DMS 273 treated with DMSO at 0.1 percent for 48 hours (cell line): ENCODE measurements at places on chromosomes 11 and 22.

DNA sequence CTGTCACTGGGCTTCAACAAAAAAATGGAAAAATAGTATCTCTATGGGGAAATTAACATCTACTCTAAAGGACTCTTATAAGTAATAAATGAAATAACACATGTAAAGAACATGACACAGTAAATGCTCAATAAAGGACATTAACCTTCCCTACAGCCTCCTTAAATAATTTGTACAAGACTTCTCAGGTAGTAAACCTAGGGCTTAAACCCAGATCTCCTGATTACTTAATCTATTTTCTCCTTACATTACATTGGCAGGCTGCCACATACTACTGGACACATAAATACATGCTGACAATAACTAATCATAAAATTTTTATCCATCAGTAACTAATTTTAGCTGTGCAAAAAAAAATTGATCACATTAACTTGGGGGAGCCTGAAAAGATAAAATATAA is 4.9 kb downstream of the AMBRA1 start:
- DNase-seq: no peak

GRCh38 chr11:15849257-15849656 is 507.1 kb downstream of the SOX6 start:
- no peak for DNase-seq

DNA sequence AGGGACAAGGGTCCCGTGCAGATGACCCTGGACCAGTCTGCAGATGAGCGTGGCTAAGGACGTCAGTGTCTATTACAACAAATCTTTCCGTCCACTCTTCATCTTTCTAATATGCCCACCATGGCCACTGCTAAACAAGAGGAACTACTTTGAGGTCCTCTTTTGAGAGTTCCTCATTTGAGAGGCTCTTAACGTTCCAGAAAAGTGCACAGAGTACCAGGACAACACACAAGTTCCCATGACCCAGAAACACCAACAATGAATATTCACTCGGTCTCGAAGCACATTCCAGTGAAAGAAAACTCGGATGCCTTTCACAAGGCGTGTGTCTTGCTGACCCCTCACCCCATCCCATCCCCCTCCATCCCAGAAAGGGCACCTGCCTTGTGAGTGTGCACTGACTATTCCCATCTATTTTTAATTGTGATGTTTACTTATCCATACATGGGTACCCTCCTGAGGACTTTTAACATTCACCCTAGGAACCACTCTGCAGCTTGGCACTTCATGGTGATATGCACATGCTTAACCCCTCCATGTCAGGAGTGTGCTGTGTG is 157.0 kb downstream of the SHANK2 start:
- DNase-seq: no peak

DNA sequence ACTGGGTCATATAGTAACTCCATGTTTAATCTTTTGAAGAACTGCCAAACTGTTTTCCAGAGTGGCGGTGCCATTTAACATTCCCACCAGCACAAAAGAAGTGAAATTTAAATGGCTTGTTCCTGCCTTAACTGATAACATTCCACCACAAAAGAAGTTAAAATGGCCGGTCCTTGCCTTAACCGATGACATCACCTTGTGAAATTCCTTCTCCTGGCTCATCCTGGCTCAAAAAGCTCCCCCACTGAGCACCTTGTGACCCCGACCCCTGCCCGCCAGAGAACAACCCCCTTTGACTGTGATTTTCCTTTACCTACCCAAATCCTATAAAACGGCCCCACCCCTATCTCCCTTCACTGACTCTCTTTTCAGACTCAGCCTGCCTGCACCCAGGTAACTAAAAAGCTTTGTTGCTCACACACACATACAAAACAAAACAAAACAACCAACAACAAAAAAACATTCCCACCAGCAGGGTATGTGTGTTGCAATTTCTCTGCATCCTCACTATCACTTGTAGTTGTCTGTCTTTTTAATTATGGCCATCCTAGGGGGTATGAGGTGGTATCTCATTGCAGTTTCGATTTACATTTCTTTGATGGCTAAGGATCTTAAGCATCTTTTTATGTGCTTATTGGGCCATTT is 109.0 kb downstream of the FAR1 start:
- no peak for DNase-seq

GRCh38 chr11:104534278-104534677 is 364.0 kb downstream of the CASP12 start:
- DNase-seq: no peak

DNA sequence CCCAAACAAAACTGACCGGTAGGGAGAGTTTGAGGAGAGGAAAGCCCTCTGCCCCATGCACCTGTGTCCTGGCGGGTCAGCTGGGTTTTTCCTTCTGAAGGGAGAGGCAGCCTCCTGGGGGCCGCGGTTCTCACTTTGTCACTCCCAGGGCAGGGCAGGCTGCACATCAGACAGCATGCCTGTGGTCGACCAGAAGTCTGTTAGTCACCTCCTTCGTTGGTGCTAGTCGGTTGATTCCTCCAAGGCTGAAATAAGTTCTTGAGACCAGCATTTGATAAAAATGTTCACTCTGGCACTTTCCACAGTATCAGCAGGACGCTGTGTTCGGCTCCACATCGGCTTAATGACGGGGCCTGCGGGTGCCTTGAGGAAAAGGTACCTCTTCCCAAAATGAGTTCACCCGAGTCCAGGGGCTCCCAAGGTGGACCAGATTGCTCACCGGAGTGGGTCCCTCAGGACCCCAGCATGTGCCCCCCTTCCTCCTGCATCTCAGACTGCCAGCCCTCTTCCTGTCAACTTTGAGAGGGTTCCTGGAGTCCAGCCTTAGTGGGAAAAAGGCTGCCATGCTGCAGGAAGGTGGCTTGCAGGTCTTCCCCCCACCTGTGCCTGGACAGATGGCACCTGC is 373.7 kb upstream of the B3GAT1 start:
- no peak for DNase-seq

- DNase-seq: no peak
Measured at GRCh38 chr11:35764417-35764816, 101.8 kb downstream of the TRIM44 start.

- no peak for DNase-seq
Measured at GRCh38 chr22:50563413-50564160, 868 bp upstream of the SYCE3 start.

- no peak for DNase-seq
Measured at GRCh38 chr11:119318240-119319135, 1.6 kb upstream of the MCAM start.

DNA sequence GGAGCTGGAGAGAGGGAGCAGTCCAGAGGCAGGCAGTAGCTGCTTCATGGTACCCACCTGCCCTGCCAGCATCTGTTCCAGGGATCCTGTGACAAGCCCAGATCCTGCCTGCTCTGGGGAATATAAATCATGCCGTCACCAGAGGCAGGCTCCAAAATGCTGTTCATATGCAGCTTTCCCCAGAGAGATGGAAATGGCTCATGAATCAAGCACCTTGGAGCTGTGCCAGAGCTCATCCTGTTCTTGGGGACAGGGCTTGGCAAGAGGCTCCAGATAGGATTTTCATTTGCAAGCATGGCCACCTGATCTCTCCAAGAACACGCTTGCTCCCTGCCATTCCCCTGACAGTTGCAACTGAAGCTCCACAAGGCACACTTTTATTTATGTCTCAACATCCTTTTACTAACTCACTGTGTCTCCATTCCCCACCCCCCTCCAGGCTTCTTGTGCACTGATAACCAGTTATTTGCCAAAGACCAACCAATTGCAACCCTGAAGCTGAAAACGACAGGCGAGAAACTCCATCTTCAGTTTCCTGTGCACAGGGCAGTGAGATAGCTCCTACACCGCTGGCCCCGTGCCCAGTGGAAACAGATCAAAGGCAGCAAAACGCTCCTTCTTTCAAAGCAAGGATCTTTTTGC is 115.8 kb upstream of the PITPNB start:
- peak; percentile 80 for DNase-seq

DNA sequence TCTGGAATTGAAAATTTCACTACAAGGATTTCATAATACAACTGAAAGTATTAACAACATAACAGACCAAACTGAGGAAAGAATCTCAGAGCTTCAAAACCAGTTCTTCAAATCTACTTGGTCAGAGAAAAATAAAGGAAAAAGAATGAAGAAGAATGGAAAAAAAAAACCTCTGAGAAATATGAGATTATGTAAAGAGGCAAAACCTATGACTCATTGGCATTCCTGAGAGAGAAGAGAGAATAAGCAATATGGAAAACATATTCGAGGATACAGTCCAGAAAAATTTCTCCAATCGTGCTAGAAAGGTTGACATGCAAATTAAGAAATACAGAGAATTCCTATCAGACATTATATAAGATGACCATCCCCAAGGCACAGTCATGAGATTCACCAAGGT is 23.4 kb upstream of the GPR83 start:
- no peak for DNase-seq

DNA sequence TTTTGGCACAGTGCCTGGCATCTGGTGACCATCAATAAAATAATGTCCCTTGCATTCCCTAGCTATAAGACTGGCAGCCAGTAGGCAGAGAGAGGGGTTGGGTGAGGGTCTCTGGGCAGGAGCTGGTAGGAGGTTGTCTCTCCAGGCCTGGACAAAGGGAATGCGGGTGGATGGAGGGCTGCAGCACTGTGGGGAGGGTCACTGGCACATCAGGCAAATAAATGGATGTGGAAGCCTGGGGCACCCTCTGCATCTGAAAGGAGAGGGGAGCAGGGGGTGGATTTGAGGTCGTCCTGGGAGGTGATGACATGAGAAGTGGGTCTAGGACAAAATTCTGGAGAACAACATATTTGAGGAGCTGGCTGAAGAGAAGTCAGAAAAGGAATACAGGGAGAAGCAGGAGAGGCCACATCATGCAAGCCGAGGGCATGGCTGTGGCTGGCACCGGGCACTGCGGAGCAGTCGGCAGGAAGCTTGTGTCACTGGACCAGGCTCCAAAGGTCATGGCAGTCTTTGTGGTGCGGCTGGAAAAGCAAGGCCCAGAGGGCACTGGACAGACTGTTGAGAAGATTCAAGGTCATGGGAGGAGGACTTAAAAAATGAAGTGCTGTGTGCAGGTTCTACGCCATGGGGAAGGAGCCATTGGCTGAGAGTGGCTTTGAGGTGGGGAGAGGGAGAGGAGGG is 36.5 kb upstream of the THY1 start:
- no peak for DNase-seq
